ENCODE measurements at places on chromosomes 16 and 17. TPM values are rescaled to one million over a fixed set of nuclear protein-coding genes. Genes with fewer than 3 reads are reported as not detected.

DNA sequence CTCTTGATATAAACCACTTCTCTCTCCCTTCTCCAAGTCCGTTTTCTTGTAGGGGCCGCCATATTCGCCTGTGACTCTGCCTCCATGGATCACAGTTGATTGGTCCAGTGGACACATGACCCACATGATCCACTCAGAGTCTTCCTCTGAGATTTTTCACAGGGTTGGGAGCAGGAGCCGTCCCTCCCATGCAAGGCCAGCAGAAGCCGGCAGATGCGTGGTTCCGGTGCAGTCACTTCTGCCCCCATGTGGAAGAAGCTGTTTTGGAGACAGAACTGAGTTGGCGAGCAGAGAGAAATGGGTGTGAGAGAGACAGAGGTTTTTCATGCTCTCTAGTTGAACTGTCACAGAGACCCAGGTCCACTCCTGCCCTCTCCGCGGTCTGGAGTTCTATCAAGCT, 83.3 kb downstream of the C16orf95 start:
- no peak for DNase-seq

GRCh38 chr17:12624211-12624610, 41.5 kb upstream of the MYOCD start:
- no peak for DNase-seq

SOCS7 gene
- polyA plus RNA-seq: 9.2 TPM

DNA sequence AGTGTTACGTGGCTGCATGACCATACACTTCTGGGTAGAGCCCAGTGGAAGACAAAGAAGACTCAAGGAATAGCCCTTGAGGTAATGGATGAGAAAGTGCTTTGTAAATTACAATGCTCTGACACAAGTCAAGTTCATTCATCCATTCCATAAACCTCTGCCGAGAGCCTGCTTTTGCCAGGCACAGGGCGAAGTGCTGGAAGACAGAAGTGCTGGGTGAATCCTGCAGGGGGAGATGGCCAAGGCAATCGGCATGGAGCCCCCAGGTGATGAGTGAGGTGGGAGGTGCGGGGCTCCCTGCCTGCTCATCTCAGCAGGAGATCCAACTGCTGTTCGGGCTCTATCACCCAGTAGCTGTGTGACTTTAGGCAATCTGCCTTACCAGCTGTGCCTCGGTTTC, 2.8 kb upstream of the SOCS3 start:
- DNase-seq: no peak

TPSB2 gene
- polyA plus RNA-seq: not detected

DNA sequence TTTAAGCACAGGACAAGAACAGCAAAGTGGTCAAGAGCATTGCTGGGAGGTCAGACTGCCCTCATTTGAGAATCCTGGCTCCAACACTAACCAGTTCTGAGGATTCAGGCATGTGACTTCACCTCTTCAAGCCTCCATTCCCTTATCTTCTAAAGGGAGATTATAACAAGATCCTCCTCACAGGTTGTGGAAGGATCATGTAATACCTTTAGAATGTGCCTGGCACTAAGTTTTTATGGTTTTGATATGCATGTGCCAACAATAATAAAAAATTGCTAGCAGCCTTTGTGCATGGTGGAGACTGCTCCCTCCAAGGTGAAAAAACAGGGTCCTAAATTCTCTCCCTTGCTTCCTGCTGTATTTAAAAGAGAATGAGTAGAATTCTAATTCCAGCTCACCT, 36.0 kb upstream of the ADAMTS18 start:
- DNase-seq: no peak

DNA sequence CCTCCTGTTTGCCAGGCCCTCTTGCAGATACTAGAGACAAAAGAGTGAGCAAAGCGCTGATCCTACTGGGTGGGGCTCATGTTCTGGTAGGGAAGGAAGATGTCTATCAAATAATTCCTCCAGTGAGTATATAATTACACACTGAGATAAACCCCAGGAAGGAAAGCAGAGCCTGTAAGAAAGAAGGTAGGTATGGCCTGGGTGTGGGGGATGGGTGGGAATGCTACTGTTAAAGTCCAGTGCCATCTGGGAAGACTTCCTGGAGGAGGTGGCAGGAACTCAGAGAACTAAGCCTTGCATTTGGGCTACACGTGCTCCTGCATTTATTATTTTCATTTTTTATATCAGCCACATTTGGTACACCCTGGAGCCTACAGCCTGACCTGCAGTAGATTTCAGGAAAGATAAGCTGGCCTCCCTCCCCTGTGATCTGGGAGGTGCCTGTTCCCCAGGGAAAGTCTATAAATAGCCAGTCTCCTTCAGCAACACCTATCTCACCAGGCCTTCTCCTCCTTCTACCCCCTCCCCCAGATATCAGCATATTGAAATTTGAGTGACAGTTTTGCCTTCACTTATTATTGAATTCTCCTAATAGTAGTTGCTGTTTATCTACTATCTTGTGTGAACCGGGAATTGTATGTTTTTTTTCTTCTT, 11.5 kb downstream of the ATP2C2 start:
- no peak for DNase-seq

LGALS9 gene
- 2.4 TPM for polyA plus RNA-seq

GRCh38 chr17:79802736-79803420, 6.0 kb upstream of the CBX8 start:
- no peak for DNase-seq

TP53TG3 gene
- not detected for polyA plus RNA-seq

GRCh38 chr17:2212400-2212981, 91.1 kb downstream of the SMG6 start:
- peak; percentile 78 for DNase-seq

GRCh38 chr17:33096161-33096560, 104.5 kb downstream of the SPACA3 start:
- no peak for DNase-seq

DNA sequence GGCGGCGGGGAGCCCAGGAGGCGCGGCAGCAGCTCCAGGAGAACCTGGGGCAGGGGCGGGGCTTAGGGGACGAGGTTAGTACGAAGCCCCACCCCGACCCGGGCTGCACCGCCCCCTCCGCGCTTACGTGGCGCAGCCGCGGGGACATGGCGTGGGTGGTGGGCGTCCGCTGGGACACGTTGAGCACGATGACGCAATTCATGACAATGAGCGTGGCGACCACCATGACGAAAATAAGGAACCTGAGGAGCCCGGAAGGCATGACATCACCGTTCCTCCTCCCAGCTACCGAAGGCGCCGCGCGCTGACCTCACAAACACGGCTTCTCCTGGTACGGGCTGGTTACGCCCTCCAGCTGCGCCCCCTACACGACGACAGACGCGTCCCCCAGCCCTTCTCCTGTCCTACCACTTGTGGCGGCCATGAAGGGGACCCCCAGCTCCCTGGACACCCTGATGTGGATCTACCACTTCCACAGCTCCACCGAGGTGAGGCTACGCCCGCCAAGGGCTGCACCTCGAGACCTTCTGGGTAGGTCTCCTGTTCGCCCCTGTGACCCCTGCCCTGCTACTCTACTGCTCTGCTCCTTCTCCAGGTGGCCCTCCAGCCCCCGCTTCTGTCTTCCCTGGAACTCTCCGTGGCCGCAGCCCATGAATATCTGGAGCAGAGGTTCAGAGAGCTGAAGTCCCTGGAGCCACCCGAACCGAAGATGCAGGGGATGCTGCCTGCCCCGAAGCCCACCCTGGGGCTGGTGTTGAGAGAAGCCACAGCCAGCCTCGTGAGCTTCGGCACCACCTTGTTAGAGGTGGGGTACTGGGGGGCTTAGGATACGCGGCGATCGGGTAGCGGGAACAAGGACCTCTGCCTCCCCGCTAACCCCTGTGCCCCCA, at the start of gene C17orf107:
C17orf107 (plus strand) TSS at position 196 of the 890 bp plus-strand sequence; CDS start at position 423, 227 bp downstream.
- no peak for DNase-seq

DNA sequence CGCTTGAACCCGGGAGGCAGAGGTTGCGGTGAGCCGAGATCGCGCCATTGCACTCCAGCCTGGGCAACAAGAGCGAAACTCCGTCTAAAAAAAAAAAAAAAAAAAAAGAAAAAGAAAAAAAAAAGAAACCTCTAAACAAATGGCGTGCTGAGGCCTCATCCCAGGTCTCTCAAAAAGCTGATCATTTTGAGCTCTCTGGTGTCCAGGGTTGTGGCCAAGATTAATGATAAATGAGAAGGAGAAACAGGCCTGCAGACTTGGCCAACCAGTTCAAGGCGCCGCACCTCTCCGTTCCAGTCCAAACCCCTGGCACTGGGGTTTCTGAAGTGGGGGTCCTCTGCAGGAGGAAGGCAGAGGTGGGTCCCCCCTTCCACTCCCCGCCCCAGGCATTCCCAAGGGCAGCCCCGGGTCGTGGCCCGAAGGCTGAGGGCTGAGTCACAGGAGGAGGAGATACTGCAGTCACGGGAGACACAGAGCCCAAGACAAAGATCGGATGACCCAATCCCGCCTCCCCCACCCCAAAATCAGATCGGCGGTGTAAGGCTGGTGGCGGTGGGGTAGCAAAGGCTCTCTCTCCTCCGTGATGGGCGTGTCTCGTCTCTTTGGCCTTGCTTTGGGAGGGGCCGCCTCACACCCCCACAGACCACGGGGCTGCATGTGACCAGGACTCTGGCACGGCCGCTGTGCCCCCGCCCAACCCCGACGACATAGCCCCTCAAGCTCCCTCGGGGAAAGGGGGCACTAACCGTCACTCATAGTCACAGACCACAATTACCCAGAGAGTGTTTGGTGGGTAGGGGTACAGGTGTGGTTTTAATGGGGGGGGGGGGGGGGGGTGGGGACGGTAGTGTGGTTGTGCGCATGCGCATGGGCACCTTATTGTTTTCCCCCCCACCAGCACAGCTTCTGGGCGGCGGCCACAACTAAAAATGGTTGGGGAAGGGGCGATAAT, 1.1 kb downstream of the VAT1 start:
- no peak for DNase-seq

- DNase-seq: no peak
Observed at GRCh38 chr16:546909-547770, 13.1 kb upstream of the PRR35 start.

TRPV3 gene
- 0.54 TPM for polyA plus RNA-seq

TNK1 gene
- 2.2 TPM for polyA plus RNA-seq

- DNase-seq: no peak
Observed at GRCh38 chr17:17114592-17115225, 72.5 kb downstream of the MPRIP start.

COIL gene
- polyA plus RNA-seq: 2.8 TPM

OR3A2 gene
- polyA plus RNA-seq: not detected

DNA sequence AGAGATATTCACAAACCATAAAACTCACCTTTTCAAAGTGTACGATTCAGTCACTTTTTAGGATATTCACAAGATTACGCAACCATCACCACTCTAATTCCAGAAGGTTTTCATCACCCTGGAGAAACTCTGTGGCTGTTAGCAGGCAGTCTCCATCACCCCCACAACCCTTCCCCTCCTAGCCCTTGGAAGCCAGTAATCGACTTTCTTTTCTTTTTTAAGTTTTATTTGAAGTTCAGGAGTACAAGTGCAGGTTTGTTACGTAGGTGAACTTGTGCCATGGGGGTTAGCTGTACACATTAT, 363.5 kb downstream of the CPPED1 start:
- no peak for DNase-seq
